Regular cardiac myocyte (primary cell): ENCODE measurements at places on chromosomes 5 and 9. TPM values are rescaled to one million over a fixed set of nuclear protein-coding genes. Genes with fewer than 3 reads are reported as not detected.

Gene ARL14EPL
- total RNA-seq = 0.19 TPM in 1 of 2 replicates, not detected in the other

Gene PCDH1
- total RNA-seq = 0.77 and 2.3 TPM in 2 replicates

Gene NHP2
- 101 and 223 TPM in 2 replicates for total RNA-seq

Gene PTPRD
- total RNA-seq = 2.3 and 9.8 TPM in 2 replicates

Gene OR1J2
- total RNA-seq = 0.28 TPM in 1 of 2 replicates, not detected in the other

Gene NELFB
- total RNA-seq = 45.1 and 65.0 TPM in 2 replicates

Gene PRLR
- under 0.01 TPM in 1 of 2 replicates, not detected in the other for total RNA-seq

Gene PDGFRB
- 97.2 and 197 TPM in 2 replicates for total RNA-seq

Gene ADGRD2
- total RNA-seq = not detected in 2 replicates

Gene GDA
- not detected in 2 replicates for total RNA-seq

Gene HSD17B3
- not detected in 2 replicates for total RNA-seq

Gene MROH2B
- not detected in 2 replicates for total RNA-seq

Gene MEIKIN
- total RNA-seq = under 0.01 TPM in 1 of 2 replicates, not detected in the other

Gene ASS1
- total RNA-seq = 19.4 and 93.9 TPM in 2 replicates

Gene ST6GALNAC4
- 33.3 and 51.4 TPM in 2 replicates for total RNA-seq

Gene SLC6A3
- not detected in 2 replicates for total RNA-seq

Gene MAP1B
- total RNA-seq = 320 and 501 TPM in 2 replicates

Gene SOHLH1
- total RNA-seq = not detected in 2 replicates

Gene KCNN2
- not detected in 2 replicates for total RNA-seq

Gene FRRS1L
- 0.19 and 0.28 TPM in 2 replicates for total RNA-seq
